ENCODE measurements at places on chromosomes 3 and 15.

DNA sequence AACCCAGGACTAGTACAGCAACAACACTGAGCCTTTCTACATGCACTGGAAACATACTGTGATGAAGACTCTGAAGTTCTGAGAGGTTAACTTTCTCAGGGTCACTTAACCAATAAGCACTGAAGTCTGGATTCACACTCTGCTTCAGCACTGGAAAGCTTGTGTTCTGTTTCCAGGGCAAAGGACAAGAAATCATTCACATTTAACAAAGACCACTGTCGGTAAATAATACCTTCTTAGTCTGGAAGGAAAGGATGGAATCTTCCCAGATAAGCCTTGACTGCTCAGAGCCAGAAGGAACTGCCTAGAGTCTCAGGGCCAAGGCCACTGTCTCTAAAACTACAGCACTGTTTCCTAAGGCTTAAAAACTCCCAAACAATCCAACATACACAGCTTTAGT is 4.3 kb upstream of the GLYCTK start:
- peak; percentile 11 for DNase-seq

DNA sequence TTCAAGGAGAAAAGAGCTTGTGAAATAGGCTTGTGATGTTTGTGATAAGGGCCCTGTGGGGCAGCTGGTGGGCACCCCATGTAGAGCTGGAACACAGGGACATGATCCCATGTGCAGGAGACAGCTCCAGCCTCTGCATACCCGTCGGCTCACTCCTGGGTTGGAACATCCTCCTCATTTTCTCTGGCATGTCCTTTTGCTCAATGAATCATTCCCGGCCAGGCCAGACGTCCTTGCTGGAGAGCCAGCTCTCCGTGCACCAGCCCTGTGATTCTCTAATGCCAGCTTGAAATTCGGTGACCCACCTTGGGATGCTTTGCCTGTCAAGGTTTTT is 77.3 kb downstream of the SMAD3 start:
- DNase-seq: peak; percentile 78

DNA sequence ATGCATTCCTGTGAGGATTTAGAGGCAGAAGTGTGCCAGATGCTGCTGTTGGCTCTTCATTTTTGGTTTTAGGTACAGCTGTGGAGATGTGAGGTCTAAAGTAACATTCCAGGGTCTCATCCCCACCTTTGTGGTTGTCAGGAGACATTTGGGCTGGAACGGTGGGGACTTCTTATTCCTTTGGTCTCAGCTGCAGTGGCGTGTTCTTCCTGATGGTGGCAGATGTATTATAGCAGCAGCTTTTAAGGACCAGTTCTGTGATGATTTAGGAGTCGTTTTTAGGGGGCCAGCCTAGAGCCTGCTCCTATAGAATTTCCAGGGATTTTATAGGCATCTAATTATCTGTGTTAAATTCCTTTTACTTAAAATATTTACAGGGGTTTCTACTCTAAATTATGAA is 221.0 kb upstream of the EOMES start:
- DNase-seq: peak; percentile 6

GRCh38 chr3:50248387-50248786 is 12.4 kb downstream of the GNAI2 start:
- DNase-seq: no peak

DNA sequence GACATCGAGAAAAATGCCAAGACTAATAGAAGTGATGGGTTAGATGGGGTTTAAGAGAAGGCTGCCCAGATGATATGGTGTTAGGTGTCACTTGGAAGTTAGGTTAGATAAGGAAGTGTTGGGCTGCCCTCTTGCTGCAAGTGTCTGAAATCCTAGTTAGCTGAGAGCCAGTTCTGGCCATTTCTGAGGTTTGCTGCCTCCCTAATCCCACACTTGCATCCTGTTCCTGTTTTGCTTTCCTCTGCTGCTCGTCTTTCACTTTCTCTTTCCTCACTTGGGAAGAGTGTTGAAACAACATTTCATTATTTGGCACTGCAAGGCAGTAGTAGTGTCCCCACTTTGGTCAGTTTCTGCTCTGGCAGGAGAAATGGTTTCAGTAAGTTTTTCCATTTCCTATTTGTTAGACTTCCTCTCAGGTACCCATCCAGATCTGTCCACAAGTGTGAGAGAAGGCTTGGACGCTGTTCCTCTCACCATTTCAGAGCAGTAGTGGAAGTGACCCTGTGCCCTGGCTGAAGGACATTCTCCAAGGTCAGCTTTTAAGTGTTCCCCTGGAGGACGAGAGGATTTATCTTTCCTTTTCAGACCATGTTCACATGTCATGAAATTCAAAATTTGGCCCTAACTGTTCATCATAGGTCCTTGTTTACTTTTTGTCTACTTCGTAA is 93.3 kb downstream of the ADAMTSL3 start:
- DNase-seq: no peak

DNA sequence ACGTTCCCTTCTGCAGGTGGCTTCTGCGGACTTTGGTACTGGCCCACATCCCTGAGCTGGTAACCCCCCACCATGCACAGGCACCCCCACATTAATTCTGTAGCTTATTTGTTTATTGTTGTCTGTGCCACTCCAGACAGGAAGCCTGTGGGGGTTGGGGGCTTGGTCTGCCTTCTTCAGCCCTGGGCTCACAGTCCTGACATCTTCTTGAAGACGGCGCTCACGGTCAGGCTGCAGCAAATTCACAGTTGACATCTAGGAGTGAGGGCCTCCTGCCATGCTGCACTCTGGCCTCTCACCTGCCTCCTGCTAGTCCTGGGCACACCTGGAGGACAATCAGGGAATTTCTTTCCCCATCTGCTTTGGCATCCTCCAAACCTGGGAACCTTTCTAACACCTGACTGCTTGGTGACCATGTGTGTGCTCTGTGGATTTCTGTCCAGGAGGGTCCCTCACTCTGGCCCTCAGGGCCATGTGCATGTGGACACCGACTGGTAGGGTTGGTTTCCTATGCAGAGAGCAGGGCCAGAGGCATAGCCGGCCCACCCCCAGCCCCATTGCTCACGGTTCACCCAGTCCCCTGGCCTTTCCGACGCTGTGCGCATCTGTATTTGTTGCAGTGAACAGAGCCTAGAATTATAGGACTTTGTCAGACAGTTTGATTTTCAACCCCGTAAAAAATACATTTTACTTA is 68.8 kb downstream of the APBA2 start:
- no peak for DNase-seq

DNA sequence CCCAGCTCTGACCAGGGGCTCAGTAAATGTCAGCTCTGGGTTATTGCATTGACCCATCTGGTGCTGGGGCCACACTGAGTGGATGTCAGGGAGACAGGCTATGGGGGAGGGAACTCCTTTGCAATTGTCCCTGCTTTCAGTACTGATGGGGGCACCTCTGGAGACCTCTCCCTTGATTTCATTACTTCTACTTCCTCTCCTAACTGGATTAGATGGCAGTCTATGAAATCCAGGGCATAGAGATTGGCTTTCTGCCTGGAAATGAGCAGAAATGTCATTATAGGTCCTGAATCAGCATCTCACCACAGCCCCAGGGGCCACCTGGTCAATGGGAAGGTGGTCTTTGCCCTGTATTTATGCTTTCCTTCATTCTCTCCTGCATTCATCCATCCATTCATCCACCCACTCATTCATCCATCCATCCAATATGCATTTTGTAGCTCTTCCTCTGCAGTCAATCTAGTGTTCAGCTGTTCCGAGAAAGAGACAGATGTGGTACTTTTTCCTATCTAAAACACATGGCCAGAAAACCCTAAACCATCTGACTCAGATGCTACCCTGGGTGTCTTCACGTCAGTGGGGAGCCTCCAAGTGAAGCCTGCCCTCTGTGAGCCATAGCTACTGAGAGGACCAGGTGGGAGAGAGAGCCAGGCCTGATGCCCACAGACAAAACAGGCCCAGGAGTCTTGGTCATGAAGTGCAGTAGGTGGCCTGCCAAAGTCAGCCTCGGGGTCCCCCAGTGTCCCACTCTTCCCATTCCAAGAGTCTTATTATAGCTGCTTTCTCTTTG is 57.1 kb downstream of the CCDC33 start:
- no peak for DNase-seq

DNA sequence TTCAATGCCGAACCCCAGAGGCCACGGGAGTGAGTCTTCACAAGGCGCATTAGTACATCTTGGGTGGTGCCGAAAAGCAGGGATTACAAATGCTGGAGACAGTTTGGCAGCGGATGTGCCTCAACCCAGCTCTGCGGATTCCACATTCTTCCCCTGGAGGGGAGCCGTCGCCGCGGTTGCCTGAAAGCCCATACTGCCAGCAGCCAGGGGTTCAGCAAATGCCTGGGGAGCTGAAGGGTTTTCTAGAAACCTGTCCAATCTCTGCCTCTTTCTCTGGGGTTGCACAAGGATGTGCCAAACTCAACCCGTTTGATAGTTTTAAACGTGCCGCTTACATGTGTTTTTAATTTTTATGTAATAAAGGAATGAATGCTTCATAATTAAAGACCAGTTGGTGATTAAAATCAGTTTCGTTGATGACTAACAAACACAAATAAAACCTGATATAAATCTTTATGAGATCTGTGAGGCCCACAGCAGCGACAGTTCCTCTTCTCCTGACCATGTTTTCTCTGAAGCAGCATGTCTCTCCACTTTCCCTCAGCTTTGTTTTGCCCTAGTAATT is 74.6 kb upstream of the LEKR1 start:
- DNase-seq: peak; percentile 13

DNA sequence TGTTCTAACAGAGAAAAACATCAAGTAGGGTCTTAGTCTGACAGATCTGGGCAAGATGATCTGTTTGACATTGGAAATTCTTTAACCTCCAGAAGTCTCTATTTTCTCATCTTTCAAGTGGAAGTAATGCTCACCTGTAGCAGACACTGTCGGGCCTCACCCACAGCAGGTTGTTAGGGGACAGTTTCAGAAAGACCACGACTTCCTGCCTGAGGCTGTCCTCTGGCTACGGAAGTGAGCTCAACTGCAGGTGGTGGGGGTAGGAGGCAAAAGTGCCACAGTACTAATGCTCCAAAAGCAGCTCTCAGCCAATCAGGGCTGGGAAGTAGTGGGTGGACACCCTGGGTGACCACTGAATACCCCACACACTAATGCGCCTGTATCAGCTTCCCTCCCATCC is 111.4 kb upstream of the TOPAZ1 start:
- no peak for DNase-seq

DNA sequence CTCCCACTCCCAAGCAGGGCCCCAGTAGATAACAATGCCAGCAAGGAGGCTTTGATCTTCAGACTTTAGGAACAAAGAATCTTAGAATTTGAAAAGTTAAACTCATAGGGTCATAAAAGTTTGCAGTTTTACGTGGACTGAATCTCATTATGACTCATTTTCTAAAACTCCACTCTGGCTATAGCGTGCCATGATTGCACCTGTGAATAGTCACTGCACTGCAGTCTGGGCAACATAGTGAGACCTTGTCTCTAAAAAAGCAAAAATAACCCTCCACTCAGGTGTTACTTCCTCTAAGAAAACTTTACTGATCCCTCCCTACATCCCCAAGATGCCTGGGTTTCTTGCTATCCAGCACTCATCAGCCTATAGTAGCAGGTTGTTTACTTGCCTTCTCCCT is 104.5 kb downstream of the IL20RB start:
- no peak for DNase-seq

DNA sequence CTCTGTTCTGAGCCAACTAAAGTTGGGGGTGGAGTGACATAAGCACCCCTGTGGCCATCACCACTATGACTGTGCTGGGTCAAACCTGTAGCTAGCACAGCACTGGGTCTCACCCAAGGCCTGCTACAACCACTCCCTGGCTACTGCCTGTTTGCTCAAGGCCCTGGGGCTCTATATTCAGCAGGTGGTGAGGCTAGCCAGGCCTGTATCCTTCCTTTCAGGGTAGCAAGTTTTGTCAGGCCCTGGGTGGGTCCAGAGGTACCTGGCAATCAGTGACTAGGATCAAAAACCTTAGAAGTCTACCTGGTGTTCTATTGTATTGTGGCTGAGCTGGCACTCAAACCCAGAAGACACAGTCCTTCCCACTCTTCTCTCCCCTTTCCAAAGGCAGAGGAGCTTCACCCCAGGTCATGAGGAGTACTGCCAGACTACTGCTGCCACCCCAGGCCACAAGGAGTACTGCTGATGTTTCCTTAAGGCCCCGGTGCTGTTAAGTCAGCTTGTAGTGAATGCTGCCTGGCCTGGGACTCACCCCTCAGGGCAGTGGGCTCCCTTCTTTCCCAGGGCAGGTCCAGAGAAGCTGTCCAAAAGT is 170.8 kb downstream of the IGSF11 start:
- no peak for DNase-seq

- DNase-seq: no peak
These were observed 15.2 kb downstream of the ADIPOQ start for GRCh38 chr3:186857743-186858142.

DNA sequence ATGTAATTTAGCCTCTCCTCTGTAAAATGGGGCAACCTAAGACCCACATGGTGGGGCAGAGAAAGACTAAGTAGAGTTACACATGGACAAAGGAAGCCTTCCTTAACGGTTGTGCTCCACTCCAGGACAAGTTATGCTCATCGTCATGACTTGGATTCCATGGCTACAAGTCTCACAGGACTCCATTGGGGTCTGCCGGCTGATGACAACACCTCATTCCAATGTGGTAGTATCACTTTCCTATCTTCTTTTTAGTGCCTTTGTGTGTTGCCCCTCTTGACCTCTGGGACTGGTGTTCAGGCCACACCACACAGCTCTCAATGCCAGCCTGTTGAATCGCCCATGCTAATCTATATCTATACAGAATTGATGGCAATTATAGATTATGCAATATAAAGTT is 181.3 kb upstream of the WNT5A start:
- no peak for DNase-seq
